ENCODE measurements at places on chromosomes 16 and 17.

DNA sequence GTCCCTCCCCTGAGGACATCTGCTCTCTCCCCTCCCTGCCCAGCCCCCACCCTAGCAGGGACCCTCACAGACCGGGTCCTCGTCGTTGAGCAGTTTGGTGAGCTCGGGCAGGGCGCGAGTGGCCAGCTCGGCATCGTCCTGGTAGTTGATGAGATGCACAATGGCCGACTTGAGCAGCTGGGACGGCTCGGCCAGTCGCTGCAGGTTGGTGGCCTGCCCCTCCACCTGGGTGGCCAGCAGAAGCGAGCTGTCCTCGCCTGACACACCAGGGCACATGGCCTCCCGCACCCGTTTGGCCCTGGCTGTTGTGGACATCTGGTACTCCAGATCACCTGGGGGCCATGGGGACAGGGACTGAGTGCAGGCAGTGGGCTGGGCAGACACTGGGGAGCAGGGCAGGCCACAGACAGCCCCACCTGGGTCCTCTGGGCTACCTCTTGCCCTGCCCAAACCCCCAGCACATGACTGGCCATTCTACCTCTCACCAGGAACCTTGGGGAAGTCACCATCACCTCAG, 17.1 kb downstream of the JUP start:
- no peak for DNase-seq

DNA sequence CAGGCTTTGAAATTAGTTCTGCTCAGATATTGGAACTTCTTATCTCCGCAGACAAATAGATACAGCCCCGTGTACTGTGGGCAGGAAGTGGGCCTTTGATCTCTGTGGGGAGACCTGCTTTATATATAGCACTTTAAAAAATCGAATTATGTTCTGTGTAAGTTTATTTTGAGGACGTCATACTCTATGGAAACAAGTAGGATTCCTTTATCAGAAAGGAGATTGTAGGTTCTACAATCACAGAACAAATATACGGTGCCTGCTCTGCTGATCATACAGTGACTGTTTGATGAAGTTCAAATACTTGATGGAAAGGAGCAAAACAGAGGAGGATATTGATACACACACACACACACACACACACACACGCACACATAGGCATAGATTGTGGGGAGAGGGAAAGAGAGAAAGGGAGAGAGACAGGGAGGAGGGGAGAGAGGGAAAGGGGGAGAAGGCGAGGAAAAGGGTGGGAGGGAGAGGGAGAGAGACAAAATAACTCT, 14.7 kb upstream of the TMEM220 start:
- DNase-seq, result no peak

DNA sequence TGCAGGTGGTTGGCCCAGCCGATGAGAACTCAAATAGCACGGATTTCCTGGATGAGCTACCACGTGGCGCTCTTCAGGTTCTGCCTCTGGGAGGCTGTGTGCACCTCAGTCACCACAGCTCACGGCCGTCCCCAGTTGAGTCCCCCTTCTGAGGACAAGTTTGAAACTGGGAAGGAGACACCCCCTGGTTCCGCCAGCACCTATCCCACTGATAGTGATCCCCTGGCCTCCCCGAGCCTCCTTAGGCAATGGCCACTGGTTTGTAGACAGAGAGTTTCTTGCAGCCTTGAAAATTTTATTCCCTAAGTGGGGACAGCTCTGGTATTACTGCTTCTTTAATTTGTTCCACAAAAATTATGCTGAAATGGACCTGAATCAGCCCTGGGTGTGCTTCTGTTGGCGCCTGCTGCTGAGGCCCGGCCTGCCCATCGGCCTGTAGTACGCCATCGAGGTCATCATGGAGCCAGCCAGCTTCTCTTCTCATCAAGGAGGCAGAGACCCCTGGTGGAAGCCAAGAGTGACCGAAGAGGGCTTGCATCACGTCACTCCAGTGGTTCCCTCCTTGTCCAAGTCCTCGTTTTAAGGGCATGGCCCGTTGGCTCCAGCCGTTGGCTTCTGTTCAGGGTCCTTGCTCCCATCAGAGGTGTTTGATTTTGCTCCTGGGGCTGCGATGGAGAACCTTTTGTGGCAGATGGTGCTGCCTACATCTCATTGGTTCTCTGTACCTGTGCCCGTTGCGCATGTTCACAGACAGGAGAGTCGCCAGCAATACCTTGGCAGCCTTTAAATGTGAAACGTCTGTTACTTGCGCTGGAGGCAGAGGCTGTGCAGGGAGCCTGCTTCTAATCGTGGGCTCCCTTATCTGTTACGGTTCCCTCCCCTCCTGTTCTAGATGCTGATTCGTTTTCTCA, 9.3 kb downstream of the SMCR8 start:
- DNase-seq, result no peak

DNA sequence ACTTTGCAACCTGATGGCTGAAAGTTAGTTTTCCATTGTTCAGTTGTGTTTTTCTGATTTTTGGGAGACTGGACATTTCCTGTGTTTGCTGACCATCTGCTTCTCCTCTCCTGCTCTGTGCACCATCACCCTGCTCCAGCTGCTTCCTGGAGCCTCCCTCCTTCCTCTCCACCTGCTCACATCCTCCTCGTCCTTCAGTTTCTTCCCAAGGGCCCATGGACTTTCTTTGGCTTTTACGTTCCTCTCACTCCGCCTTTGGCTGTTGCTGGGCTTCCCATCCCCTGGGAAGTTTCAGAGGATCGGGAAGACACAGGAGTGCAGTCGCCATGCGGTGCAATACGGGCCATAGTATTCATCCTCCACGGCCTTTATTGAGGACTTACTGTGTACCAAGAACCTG, 61.6 kb downstream of the TNFRSF13B start:
- no peak for DNase-seq

- no peak for DNase-seq
Observed at GRCh38 chr17:75970626-75971025, 8.3 kb downstream of the ACOX1 start.

DNA sequence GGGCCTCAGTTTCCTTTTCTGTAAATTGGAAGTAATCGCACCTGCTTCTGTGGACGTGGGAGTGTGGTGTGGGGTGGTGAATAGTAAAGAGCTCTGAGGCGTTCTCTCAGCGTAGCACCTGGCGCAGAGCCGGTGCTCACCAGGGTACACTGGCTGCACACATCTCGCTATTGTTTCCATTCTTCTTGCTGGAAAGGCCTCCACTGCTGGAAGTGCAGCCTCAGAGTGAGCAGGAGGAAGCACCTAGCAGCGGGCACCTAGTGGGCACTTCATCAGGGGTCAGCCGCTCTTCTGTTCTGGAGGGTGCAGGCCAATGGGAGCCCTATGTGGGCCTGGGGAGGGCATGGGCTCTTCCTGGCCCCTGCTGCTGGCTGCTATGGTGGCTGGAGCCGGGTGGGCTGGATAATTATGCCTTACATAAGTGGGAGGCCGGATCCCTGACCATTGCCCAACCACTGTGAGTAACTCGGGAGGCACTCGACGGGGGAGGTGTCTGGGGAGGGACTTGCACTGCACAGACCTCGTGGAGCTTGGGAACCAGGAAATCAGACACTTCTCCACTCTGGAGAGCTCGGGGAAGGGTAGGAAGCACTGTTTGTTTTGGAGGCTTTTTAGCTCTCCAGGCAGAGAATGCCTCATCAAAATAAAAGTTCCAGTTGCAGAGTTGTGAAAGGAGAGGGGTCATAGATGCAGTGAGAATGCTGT, 1.7 kb downstream of the MAP2K3 start:
- peak; percentile 94 for DNase-seq

GRCh38 chr16:4093495-4094126, 22.6 kb downstream of the ADCY9 start:
- DNase-seq, result no peak

DNA sequence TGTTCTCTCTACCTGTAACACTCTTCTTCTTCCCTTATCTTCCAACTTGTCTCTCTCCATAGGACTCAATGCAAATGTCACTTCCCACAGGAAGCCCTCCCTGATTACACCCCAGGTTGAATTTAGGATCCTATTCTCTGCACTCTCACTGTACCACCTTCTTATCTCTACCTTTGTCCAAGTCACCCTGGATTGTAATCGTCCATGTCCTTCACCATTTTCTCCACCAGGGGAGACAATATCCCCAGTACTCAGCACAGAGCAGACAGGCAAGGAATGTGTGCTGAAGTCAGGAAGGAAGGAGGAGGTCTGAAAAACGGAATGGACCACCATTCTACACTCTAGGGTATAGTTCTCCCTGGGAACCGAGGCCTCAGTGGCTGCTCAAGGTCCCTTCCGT, 14.2 kb downstream of the C16orf82 start:
- peak; percentile 2 for DNase-seq

DNA sequence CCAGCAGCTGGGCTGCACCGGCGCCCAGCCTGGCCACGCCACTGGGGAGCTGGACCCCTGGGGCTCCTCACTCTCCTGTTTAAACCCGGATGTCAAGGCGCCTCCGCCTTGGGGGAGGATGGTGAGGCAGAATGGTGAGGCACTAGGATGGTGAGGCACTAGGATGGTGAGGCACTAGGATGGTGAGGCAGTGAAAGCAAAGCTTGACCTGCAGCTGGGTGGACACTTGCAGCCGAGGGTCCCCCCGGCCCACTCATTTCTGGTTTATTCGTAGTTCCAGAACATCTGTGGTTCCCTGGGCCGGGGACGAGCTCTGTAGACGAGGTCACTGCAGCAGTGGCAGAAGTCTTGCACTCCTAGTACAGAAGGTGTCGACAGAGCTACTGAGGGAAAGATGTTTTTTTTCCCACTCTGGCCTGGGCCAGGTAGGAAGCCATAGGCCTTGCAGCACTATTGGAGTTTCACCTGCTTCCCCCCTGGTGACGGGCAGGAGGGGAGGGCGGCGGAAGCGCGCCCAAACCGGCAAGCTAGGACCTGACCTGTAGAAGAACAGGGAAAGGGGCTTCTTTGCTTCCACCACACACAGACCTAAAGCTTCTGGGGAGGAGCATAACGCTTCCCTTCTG, 1.1 kb upstream of the HNF1B start:
- DNase-seq, result no peak

DNA sequence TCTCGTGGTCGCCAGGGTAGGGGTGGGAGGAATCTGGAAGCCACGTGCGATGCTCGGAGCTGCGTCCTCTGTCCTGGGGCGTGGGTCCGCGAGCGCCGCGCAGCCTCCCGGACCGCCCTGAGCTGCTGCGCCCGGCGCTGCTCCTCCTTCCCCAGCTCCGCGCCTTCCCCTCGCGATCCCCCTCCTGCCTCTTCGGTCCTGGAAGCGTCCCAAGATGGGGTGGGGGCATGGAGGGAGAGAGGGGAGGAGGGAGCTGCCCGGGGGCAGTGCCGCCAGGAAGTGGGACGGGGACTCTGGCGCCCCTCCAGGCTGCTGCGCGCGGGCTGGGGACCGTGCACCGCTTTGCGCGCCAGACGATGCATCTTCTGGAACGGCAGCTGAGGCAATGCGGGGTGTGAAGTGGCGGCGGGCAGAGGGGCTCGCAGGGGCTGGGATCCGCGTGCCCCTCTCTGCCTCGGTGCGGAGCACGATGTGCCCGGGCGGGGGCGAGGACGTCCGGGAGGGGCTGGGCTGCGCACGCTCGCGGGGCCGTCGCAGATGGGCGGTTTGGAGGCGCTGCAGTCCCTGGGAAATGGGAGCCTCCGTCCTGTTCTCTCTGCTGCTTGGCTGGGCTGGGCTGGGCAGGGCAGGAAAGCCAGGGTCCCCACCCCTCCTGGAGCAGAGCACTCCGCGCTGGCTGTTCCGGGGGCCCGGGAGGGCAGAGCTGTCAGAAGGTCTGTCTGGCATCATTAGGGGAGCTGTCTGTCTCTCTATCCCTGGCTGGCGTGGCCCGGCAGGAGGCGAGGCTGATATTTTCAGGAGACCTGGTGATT, 388.0 kb downstream of the SEC14L1 start:
- no peak for DNase-seq

DNA sequence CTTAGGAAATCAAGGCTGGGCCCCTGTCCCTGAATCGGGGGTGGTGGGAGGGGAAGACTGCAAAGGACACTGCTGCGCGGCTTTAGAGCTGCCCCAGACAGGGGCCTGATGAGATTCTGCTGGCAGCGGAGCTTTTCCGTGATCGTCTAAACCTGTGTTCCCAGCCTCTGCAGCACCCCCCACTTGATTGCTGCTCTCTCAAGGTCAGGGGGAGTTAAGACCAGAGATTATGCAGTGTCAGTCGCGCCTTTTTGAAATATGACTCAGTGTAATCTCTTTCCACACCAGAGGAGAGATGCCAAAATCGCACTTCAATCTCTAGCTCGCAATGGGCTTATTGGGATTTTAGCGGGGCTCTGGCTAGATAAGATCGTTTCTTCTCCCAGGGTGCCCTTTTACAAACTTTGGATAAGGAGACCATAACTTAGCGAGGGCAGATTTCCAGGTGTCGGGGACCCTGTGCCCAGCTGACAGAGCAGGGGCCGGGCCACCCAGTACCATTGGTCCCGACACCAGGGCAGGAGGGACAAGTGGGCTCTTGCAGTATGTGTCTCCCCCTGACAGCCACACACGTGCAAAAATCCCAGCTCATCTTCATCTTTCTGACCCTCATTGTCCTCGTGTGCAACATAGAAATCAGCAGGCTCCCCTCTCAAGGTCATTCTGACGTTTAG, 87.0 kb downstream of the IRX3 start:
- DNase-seq, result no peak

DNA sequence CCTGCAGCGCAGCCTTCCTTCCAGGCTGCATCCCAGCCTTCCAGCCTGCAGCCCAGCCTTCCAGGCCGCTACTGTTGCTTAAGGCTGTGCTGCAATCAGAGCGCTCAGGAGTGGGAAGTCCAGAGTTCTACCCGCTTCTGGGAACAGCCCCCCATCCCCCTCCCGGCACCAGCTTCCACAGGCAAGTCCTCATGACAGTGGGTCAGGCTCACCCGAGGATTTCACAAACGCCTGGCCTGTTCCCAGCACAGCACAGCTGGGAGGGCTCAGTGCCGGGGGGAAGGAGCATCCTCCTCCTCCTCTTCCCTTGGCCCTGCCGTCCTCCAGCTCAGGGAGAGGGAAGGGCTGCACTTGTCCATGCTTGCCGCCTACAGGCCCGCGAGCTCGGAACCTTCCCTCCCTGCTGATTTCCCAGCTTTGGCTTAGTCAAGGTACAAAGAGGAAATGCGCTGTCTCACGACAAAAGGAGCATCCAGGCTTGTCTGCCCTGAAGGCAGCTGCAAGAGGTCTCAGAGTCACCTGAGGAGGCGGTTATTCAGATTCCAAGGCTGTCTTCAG, 8.3 kb downstream of the SOCS3 start:
- DNase-seq, result peak; percentile 96

DNA sequence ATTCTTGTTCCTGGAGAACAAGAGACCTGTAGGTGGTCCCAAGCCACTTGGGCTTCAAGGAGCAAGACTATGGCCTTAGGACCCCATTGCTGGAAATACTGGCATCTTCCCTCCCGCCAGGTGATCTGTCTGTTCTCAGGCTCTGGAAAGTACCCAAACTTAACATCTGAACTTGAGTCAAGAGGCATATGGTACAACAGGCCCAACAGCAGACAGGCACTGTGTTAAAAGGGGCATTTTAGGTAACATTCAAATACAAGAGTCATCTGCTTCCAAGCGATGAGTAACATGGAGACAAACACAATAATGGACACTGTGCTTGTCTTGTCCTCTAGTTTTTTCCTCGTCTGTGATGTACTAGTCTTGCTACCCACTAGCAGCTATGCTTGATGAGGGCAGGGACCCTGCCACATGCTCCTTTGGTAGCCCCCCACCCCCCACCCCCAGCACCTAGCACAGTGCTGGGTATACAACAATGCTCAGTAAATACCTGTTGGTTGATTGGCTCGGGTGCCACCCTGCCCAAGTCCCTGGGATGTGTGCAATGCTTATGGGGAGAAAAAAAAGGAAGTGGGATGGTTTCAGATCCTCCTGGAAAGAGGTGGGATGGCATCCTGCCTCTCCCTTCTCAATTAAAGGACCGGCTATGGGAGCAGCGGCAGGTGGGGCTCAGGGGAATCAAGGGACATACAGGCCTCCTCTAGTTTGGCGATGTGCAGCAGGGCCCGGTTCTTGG, 19.4 kb downstream of the CSF3 start:
- DNase-seq, result no peak

GRCh38 chr16:47493381-47494337, 32.5 kb downstream of the PHKB start:
- DNase-seq, result no peak
